ENCODE measurements at places on chromosomes 4 and X. TPM values are rescaled to one million over a fixed set of nuclear protein-coding genes. Genes with fewer than 3 reads are reported as not detected.

Gene CT45A2
- not detected for total RNA-seq

Gene CDS1
- total RNA-seq, result under 0.01 TPM

Gene SPACA5
- not detected for total RNA-seq

Gene HEPH
- total RNA-seq, result 64.5 TPM

Gene CFAP99
- under 0.01 TPM for total RNA-seq

Gene MND1
- total RNA-seq, result 2.7 TPM

Gene ZFYVE28
- total RNA-seq, result 10.5 TPM

Gene RAI2
- under 0.01 TPM for total RNA-seq

Gene FAAH2
- under 0.01 TPM for total RNA-seq

Gene L1CAM
- under 0.01 TPM for total RNA-seq

Gene CLDN22
- total RNA-seq, result not detected

Gene AKAP4
- not detected for total RNA-seq

Gene FAM9A
- not detected for total RNA-seq

Gene ADAM29
- total RNA-seq, result not detected

Gene EPHA5
- 0.59 TPM for total RNA-seq

Gene MAGEC1
- not detected for total RNA-seq

Gene SHROOM3
- total RNA-seq, result 9.8 TPM

Gene PASD1
- total RNA-seq, result not detected

Gene GAGE2A
- total RNA-seq, result not detected

Gene ARHGAP4
- total RNA-seq, result 0.88 TPM

Gene SCRG1
- total RNA-seq, result 0.88 TPM

Gene AFM
- not detected for total RNA-seq

Gene NKAP
- 4.7 TPM for total RNA-seq

Gene CPZ
- total RNA-seq, result 44.5 TPM

Gene TCEAL6
- not detected for total RNA-seq

Gene OTC
- total RNA-seq, result not detected

Gene DDX60
- total RNA-seq, result 19.5 TPM

Gene TSPAN7
- 0.29 TPM for total RNA-seq

Gene DOCK11
- 26.4 TPM for total RNA-seq

Gene GPR50
- not detected for total RNA-seq

Gene VEGFC
- total RNA-seq, result 56.9 TPM
